Endodermal cell (in vitro differentiated cells): ENCODE measurements at places on chromosomes 2 and 18.

DNA sequence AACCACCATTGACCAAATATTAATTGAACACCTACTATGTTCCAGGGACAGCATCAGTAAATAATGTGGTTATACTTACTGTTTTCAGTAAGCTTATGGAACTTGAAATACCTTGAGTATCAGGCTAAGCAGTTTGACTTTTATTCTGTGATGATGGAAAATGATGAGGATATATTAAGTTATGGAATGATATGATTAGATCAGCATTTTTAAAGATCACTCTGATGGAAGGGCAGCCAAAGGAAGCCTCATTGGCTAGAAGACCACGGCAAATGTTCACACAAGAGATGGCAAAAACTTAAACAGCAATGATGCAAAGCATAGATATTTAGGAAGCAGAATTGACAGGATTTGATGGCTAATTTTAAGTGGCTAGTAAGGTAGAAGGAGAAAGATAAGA lies 266.9 kb upstream of the DPP10 start:
- DNase-seq, result no peak

GRCh38 chr2:210000464-210001324 lies 1.7 kb upstream of the RPE start:
- DNase-seq, result no peak

- no peak for DNase-seq
These were observed 117.3 kb downstream of the THADA start for GRCh38 chr2:43478412-43479086.

GRCh38 chr2:144198116-144198515 lies 321.8 kb downstream of the ZEB2 start:
- DNase-seq, result no peak

- DNase-seq, result peak; percentile 45
These were observed 10.8 kb downstream of the INPP1 start for GRCh38 chr2:190354003-190354690.
